Right cardiac atrium (tissue), 5 donors: ENCODE measurements at places on chromosomes 2 and 18. TPM values are rescaled to one million over a fixed set of nuclear protein-coding genes. Genes with fewer than 3 reads are reported as not detected.

FAM117B gene
- total RNA-seq: 3.8 TPM

NT5C1B gene
- not detected for total RNA-seq

CRYGA gene
- not detected for total RNA-seq

CAPN14 gene
- total RNA-seq: 0.08 TPM

CNGA3 gene
- not detected for total RNA-seq

PLEK gene
- 4.0 TPM for total RNA-seq

SFT2D3 gene
- total RNA-seq: 3.6 TPM

CCDC121 gene
- 3.1 TPM for total RNA-seq

MGAT5 gene
- 112 TPM for total RNA-seq

MSH2 gene
- 10.0 TPM for total RNA-seq

KCNS3 gene
- 4.3 TPM for total RNA-seq

PER2 gene
- 6.1 TPM for total RNA-seq

TEX44 gene
- not detected for total RNA-seq

TUBA4A gene
- total RNA-seq: 68.5 TPM

TTLL4 gene
- 15.8 TPM for total RNA-seq

GPR35 gene
- total RNA-seq: 0.53 TPM

ADGRF3 gene
- 0.11 TPM for total RNA-seq

MPPE1 gene
- 29.0 TPM for total RNA-seq

FHOD3 gene
- total RNA-seq: 147 TPM

CNRIP1 gene
- total RNA-seq: 16.9 TPM

CACNB4 gene
- total RNA-seq: 1.5 TPM

CDK15 gene
- total RNA-seq: 0.97 TPM

VSNL1 gene
- total RNA-seq: 33.2 TPM

MSGN1 gene
- not detected for total RNA-seq

REG1B gene
- not detected for total RNA-seq
